ENCODE measurements at places on chromosomes 5 and 9.

DNA sequence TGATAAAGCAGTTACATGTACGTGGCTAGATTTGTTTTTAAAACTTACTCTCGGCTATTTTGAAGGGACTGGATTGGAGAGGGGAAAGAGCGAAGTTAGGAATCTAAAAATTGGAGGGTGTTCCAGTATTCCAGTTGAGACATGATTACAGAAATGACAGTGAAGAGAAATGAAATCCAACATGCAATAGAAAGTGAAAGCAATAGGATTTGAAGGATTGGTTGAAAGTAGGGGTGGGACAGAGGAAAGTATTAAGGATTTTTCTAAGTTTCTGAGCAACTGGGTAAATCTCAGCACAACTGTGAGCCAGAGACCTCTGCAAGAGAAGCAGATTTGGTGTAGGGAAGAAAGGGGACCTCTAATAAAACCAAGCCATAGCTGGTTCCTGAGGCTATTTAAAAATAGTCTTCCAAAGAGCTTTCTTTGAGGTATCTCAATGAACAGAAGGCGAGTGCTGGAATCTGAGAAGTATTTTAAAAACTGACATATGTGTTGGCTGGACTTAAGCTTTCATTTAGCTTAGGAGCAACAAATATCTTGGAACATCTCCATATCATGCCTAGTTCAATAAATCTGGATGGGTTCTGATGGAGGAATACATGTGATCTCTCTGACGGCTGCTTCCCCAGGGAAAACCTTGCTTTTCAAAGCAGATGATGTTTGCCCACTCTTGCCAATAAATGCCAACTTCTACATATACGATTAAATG, 110.4 kb upstream of the IFNK start:
- DNase-seq, result no peak

DNA sequence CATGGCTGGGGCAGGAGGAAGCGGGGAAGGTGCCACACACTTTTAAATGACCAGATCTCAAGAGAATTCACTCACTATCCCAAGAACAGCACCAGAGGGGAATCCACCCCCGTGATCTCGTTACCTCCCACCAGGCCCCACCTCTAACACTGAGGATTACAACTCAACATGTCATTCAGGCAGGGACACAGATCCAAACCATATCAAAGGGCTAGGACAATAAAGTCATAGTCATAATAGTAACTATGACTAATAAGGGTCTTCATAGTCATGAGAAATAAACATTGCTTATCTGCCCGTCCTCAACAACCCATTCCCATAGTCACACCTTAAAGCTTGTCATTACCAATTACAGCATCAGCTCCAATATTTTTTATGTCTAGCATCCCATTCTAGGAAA, 65.3 kb upstream of the SMC2 start:
- no peak for DNase-seq

GRCh38 chr9:129720865-129721545, 31.8 kb downstream of the PTGES start:
- no peak for DNase-seq

GRCh38 chr5:127439644-127440043, 77.8 kb upstream of the PRRC1 start:
- DNase-seq, result no peak

DNA sequence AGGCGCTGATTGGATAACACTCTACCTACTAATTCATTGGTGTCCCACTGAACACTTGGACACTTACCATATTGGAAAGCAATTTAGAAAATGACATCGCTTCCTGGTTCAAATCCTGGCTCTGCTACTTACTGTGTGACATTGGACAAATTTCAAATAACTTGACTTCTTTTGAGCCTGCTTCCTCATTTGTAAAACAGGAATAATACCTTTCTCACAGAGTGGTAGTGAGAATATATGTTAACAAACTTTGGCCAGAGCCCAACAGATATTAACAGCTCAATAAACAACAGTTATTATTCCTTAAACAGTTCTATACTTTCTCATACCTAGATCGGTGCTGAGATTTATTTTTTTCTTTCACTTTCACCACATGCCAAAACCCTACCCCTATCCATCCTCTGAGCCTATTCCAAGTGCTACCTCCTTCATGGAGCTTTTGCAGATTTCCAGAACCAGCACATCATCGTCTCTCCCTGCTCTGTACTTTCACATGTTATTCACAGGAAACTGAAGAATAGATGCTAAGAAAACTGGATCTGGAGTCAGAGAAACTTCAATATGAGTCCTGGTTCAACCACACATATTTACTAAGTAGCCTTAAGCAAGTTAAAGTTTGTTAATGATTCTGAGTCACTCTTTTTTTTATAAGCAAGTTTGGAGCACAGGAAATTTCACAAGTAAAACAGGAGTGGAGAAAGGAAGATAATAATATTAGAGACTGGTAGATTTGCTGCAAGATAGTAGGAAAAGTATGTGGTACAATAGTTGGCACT, 92.3 kb downstream of the STRBP start:
- DNase-seq, result no peak

GRCh38 chr5:126373375-126374108, 49.7 kb upstream of the GRAMD2B start:
- DNase-seq, result no peak

DNA sequence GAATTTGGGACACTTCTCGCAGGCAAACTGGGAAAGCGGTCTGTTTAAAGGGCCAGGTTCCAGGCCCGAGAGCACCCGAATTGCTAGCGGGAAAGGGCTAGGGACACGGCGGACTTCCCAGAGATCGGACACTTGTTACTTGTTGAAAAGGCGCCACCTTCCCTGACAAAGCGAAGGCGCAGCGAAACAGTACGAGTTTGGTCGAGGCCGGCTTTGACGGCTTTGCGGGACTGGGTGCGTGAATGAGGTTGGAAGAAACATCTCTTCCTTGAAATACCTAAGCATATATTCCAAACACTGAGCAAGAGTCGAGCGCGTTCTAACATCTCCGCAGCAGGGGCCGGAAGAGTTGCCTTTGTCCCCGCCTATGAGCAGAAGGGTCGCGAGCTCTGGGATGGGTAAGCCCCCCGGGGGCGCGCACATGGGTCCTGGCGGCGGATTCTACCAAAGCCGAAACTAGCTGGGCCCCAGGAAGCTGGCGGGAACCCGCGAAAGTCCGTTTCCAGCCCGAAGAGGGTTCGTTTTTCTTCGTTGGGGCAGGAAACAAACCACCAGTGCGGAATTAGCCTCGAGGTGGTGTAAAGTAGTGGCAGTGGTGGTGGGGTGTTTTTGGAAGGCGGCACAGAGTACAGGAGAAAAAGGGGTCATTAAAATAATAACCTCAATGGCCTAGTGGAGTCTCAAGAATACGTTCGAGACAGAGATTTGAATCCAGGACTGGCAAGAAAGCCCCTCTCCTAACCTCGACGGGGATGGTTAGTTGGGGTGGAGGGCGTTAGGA, 1.5 kb downstream of the GDNF start:
- no peak for DNase-seq

DNA sequence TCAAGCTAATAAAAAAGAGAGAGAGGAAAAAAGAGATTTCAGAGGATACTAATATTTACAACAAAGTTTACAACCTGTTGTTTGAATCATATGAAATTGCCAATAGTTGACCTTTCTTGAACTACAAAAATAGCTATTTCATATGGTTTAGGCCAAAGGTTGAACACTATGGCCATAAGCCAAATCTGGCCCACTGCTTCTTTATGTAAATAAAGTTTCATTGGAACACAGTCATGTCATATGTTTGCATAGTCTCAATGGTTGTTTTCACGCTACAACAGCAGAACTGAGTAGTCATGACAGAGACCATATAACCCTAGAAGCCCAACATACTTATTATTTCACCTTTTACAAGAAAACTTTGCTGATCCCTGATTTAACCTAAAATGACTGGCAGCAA, 20.9 kb downstream of the SEMA5A start:
- DNase-seq, result no peak

- DNase-seq, result no peak
Measured at GRCh38 chr5:127595484-127596368, 53.2 kb upstream of the CTXN3 start.

- no peak for DNase-seq
Measured at GRCh38 chr5:71905834-71906711, 187.0 kb downstream of the CARTPT start.

DNA sequence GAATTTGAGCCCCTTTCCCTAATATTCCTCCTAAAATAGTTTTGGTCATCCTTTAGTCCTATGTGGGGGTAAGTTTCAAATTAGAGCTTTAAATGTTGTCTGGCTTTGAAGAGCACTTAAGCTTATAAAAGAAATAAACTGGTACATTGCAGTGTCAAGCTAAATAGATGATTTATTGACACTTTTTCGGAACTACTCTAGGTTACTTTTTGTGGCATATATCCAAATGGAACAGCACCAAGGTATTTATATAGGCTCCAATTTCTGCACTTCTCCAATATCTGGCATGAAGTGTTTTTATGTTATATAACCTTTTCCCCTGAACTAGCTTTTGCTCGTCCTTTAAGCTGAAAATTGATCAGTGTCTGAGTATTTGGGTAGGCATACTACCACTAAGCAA, 402.5 kb downstream of the NFIB start:
- no peak for DNase-seq

All from NCI-H1694 (cell line).